ENCODE measurements at places on chromosomes 12 and 14. TPM values are rescaled to one million over a fixed set of nuclear protein-coding genes. Genes with fewer than 3 reads are reported as not detected.

DNA sequence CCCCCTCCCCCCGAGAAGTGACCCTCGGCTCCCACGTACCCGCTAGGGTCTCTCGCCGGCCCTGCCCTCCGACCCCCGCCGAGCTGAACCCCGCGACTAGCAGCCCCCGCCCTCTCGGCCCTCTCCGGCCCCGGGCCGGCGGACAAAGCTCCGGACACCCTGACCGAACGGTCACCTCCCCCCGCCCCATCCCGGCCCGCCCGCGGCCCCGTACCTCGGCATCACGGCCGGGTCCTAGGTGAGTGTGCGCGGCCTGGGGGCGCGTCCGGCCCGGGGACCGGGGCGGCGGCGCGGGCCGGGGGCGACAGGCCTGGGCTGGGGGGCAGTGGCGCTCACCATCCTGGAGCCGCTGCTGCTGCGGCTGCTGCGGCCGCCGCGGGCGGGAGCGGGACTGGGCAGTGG lies at the start of gene FIGNL2:
TSS of gene FIGNL2 (minus strand) at position 393 of the 402 bp plus-strand sequence. CDS start 26,305 bp downstream, outside the sequence.
- no peak for DNase-seq

DNA sequence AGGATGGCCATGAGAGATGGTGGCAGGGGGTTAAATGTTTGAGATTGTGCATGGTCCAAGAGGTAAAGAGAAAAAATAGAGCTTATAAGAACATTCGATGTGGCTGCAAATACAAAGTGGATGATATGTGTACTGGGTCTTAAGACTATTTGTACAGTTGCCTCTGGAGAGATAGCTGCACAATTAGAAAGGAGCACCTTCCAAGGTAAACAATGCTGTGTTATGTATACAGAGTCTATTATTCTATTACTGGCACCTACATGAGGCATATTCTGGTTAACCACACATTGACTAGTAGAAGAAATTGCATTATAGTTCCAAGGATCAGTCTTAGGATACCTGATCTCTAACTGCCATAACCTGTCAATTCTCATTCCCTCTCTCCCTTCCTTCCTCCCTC lies 238.0 kb upstream of the FOXN3 start:
- no peak for DNase-seq

DNA sequence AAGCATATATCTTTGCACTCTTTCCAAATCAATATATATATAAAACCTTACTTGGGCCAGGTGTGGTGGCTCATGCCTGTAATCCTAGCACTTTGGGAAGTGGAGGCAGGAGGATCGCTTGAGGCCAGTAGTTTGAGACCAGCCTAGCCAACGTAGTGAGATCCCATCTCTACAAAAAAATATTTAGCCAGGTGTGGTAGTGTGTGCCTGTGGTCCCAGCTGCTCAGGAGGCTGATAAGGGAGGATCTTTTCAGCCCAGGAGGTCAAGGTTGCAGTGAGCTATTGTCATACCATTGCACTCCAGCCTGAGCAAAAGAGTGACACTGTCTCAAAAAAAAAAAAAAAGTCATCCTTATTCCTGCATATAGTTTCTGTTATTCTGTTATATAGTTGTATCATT lies 14.4 kb downstream of the OS9 start:
- no peak for DNase-seq

NAV3 gene
- total RNA-seq, result 12.0 TPM

ADAM21 gene
- not detected for total RNA-seq
